ENCODE measurements at places on chromosomes 5 and 9. TPM values are rescaled to one million over a fixed set of nuclear protein-coding genes. Genes with fewer than 3 reads are reported as not detected.

- DNase-seq, result no peak
- H3K27me3 ChIP-seq, result no peaks in the 10 kb centered on the region
- no peak overlapping the region for H3K27ac ChIP-seq
- H3K4me3 ChIP-seq, result no peak overlapping the region
Measured at GRCh38 chr5:66246608-66247007, 102.5 kb downstream of the SREK1 start.

DNA sequence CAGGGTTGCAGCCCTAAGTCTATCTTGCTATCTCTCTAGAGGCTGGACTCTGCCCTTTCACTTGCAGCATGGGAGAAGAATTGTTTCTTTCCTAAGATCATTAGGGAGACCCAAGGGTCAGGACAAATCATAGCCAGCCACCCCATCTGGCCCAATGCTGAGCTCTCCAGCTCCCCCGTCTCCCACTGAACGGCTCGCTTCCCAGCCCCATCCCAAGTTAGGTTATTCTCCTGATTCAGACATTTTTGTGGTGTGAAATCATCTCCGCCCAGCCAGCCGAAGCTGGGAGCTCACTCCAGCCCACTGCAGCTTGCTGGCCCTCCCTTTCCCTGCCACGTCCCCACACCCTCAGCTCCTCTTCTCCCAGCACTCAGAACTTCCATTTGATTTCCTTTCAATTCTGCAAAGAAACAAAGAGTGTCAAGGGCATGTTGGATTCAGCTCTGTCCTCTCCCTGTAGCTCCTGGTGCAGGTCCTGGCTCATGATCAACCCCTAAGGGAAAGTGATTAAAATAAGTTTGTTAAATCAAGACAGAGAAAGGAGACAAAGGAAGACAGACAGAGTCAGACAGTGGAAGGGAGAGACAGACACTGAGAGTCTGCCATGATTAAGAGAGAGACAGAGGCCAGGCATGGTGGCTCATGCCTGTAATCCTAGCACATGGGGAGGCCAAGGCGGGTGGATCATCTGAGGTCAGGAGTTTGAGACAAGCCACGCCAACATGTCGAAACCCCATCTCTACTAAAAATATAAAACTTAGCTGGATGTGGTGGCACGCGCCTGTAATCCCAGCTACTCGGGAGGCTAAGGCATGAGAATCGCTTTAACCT is 12.6 kb upstream of the SPARC start:
- peak overlapping the region; percentile 46 for H3K27ac ChIP-seq
- H3K27me3 ChIP-seq, result peaks cover 3% of the 10 kb centered on the region
- DNase-seq, result no peak
- H3K36me3 ChIP-seq, result no peaks in the 10 kb centered on the region

- H3K4me1 ChIP-seq, result peaks cover 2% of the 10 kb centered on the region
- no peaks in the 10 kb centered on the region for H3K27me3 ChIP-seq
- no peaks in the 10 kb centered on the region for H3K36me3 ChIP-seq
- no peak for DNase-seq
- H3K27ac ChIP-seq, result peak overlapping the region; percentile 98
Measured at GRCh38 chr9:111897601-111898137, 1.1 kb downstream of the UGCG start.

DNA sequence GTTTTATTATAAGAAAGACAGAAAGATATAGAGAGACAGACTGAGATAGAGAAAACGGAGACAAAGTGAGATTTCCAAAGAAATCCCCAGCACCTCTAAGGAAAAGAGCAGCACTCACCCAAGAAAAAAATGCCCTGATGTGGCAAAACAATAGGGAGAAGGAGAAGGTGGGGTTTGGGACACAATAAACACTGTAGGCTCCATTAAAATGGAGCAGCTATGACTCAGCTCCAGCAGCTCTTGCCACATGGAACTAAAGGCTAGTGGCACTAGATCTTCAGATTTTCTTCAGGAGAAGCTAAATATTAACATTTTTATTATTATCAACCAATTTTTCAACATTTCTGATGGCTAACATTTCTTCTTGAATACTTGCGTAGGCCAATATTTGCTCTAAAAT is 321.8 kb downstream of the TRIM32 start:
- no peaks in the 10 kb centered on the region for H3K4me1 ChIP-seq
- no peak overlapping the region for H3K27ac ChIP-seq
- no peaks in the 10 kb centered on the region for H3K36me3 ChIP-seq
- no peak for DNase-seq
- no peaks in the 10 kb centered on the region for H3K27me3 ChIP-seq

ERMP1 gene
- 19.5 TPM for total RNA-seq

All from liver (tissue), 10 donors.